Right renal cortex interstitium (tissue), 3 donors: ENCODE measurements at places on chromosomes 4 and X. TPM values are rescaled to one million over a fixed set of nuclear protein-coding genes. Genes with fewer than 3 reads are reported as not detected.

DNA sequence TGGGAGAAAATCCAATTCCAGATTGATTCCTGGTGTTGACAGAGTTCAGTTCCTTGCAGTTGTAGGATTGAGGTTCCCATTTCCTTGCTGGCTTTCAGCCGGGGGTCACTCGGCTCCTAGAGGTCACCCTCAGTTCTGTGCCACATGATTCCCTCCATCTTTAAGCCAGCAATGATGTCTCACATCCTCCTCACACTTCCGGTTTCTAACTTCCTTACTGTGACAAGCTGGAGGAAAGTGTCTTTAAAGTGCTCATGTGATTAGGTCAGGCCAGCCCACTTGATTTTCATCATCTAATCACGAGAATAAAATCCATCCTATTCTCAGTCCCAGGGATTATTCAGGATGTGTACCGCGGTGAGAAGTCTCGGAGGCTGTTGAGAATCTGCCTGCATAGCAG, 19.4 kb upstream of the SMIM31 start:
- no peak for DNase-seq

The SSX4B gene
- polyA plus RNA-seq, result not detected

DNA sequence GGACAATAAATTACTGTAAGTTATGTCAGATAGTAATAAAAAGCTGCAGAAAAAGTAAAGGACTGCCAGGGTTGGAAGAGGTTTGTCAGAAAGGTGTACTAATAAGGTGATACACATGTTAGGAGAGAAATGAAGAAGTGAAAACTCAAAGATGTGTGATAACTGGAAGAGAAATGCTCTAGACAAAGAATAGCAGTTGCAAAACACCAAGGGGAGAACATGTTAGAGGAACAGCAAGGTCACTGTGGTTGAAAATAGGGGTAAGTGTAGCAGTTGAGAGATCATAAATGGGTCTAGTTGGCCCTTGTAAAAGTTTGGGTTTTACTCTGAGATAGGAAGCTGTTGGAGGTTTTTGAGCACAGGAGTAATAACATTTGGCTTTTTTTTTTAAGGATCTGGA, 46.9 kb downstream of the HSPA4L start:
- DNase-seq, result no peak

The DKK2 gene
- polyA plus RNA-seq, result 1.9 TPM

The MID1 gene
- 23.8 TPM for polyA plus RNA-seq
